ENCODE measurements at places on chromosomes 5 and 9. TPM values are rescaled to one million over a fixed set of nuclear protein-coding genes. Genes with fewer than 3 reads are reported as not detected.

DNA sequence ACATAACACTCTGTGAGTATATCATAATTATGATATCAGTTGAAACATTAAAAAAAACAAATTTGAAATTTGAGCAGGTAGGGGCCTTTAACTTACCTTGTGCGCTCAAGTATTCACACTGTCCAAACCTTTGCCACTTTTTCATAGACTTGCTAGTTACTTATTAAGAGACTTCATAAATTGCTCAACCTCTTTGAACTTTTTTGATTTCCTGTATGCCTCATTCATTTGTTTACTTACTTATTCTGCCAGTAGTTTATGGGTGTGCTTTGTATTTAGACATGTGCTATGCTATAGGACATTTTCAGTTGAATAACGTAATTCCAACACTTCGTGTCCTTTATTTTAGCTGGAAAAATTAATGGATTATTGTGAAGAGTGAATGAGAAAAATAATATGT, 204.8 kb downstream of the HCN1 start:
- DNase-seq, result no peak

DNA sequence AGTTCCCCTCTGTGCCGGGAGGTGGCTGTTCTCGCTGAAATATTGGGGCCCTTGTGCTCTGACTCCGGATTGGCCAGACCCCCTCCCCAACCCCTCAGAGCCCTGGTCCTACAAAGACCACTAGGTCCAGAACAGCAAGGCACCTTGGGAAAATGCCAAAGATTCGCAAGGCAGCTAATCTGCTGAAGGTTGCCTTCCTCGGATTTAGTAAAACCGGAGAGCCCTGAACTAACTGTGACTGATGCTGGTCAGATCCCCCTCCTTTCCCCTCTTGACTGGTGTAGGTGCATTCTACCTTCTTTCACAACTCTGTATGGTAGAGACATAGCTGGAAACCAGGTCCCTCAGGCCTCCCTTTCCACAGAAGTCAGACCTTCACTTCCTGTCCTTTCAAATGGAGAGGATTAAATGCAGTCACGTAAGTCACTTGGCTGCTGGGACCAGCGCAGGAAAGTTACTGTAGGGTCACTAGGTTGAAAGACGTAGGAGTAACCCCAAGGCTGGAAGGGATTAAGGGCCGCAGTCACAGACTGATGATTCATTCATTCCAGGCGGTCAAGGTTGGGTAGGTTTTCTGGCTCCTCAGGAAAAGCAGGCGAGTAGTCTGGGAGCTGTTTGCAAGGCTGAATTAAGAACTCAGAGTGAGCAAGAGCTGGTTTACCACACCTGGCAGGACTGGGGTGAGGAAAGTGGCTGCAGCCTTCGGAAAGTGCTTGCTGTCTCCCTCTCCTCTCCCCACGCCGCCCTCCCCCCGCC, 5.3 kb downstream of the BARX1 start:
- no peak for DNase-seq

GRCh38 chr9:10875752-10876151, 262.9 kb upstream of the PTPRD start:
- peak; percentile 72 for DNase-seq

GRCh38 chr9:130743656-130744055, 50.1 kb downstream of the EXOSC2 start:
- DNase-seq, result no peak

DNA sequence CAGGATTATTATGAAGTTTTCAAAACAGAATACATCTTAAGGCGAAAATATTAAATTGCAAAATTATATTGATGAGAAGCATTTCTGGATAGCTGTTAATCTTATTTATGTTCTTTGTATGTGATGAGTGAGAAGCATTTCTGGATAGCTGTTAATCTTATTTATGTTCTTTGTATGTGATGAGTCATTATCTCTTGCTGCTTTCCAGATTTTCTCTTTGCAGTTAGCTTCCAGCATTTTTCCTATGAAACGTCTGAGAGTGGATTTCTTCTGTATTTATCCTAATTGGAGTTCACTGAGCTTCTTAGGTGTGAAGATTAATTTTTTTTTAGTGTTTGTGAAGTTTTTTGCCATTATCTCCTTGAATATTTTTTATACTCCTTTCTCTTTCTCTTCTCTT, 8.2 kb downstream of the TMEM232 start:
- DNase-seq, result peak; percentile 25

GRCh38 chr9:13127131-13127530, 152.4 kb downstream of the MPDZ start:
- no peak for DNase-seq

GRCh38 chr5:32814620-32815019, 103.5 kb downstream of the NPR3 start:
- DNase-seq, result no peak

- DNase-seq, result no peak
These were observed 263.1 kb downstream of the MSX2 start for GRCh38 chr5:174987443-174988012.

The ERAP2 gene
- 2.6 TPM for total RNA-seq

The ANKH gene
- total RNA-seq, result 8.8 TPM

Measured in A673 (cell line).